ENCODE measurements at places on chromosomes 2 and 18. TPM values are rescaled to one million over a fixed set of nuclear protein-coding genes. Genes with fewer than 3 reads are reported as not detected.

DNA sequence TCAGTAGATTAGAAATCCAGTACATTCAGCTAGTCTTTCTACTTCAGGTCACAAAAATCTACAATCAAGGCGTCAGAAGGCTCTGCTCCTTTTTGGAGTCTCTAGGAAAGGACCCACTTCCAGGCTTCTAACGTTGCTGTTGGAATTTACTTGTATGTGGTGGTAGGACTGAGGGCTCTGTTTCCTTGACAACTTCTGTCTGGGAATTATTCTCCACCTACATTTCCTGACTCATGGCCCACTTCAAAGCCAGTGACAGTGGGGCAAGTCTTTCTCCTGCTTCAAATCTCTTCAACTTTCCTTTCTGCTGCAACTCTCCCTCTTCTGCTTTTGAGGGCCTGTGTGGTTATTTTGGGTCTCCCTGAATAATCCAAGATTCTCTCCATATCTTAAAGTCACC lies 10.4 kb upstream of the TMX3 start:
- no peak overlapping the region for H3K27ac ChIP-seq
- H3K4me3 ChIP-seq = no peak overlapping the region
- DNase-seq = no peak
- no peaks in the 10 kb centered on the region for H3K36me3 ChIP-seq
- peaks cover 4% of the 10 kb centered on the region for H3K27me3 ChIP-seq

GRCh38 chr2:228164718-228165117 lies 16.8 kb downstream of the SPHKAP start:
- no peaks in the 10 kb centered on the region for H3K36me3 ChIP-seq
- H3K4me3 ChIP-seq = no peak overlapping the region
- no peaks in the 10 kb centered on the region for H3K27me3 ChIP-seq
- H3K4me1 ChIP-seq = no peaks in the 10 kb centered on the region
- no peak for DNase-seq

- peaks cover 8% of the 10 kb centered on the region for H3K4me1 ChIP-seq
- peaks cover 5% of the 10 kb centered on the region for H3K27me3 ChIP-seq
- no peak overlapping the region for H3K27ac ChIP-seq
- no peak for DNase-seq
- no peak overlapping the region for H3K4me3 ChIP-seq
Measured at GRCh38 chr2:120936476-120937334, 201.0 kb downstream of the GLI2 start.

The RGPD3 gene
- 0.15 TPM for total RNA-seq

The C2orf81 gene
- 5.0 TPM for total RNA-seq
